ENCODE measurements at places on chromosomes 6 and 20. TPM values are rescaled to one million over a fixed set of nuclear protein-coding genes. Genes with fewer than 3 reads are reported as not detected.

GRCh38 chr6:152680879-152681517 is 16.7 kb upstream of the MYCT1 start:
- no peak for DNase-seq

GRCh38 chr6:15317934-15318902 is 72.3 kb downstream of the JARID2 start:
- DNase-seq: no peak

DNA sequence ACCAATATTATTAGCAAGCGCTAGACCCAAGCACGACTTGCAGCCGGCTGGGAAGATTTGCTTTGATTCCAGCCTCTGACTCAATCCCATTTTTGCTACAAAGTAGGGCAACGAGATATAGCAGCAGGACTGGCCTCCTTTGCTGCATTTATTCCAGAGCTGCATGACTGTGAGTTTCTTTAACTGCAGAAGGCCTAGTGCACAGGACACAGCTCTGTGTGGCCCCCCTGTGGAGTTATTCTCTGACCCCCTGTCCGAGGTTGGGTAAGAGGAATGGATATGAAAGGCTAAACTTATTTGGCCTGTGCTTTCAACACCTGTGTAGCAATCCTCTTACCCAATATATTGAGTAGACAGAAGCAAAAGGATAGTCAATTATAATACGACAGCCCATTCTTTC is 133.3 kb upstream of the SPTLC3 start:
- DNase-seq: no peak

DNA sequence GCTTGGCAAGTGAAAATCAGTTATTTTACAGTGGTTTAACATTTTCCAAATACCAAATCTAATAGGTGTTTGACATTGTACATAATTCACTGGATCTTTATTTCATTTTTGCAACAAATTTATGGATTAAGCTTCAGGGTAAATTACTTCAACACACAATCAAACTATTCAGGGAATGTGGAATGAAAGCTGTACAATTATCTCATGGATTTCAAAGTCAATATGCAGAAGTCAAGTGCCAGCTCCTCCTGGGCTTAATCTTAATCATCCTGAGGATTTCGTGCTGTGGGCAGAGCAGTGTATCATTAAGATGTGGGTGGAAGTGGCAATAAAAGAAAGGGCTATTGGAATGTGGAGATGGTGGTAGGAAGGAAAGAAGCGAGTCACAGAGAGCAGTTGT is 548.8 kb downstream of the COL12A1 start:
- DNase-seq: no peak

- DNase-seq: no peak
Observed at GRCh38 chr20:22008456-22008855, 303.0 kb downstream of the PAX1 start.

The NMBR gene
- 4.9 TPM for total RNA-seq

DNA sequence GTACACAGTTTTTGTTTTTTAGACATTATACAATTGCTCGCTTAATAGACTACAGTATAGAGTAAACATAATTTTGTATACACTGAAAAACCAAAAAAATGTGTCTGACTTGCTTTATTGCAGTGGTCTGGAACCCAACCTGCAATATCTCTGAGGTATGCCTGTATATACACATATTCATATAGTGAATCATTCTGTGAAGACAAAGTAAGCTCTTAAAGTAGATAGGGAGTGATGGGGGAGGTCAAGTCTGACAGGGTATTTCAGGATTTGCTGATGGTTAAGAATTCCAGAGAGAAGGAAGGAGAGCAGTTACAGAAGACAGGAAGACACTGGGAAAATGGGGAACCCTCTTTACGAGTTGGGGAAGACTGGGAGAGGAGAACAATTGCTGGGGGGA is 417.9 kb downstream of the CD109 start:
- no peak for DNase-seq

The OR2J3 gene
- total RNA-seq: not detected

Measured in frontal cortex (tissue), 4 donors.